ENCODE measurements at places on chromosomes 3 and 15. TPM values are rescaled to one million over a fixed set of nuclear protein-coding genes. Genes with fewer than 3 reads are reported as not detected.

IL20RB gene
- 1.8 TPM for total RNA-seq

CFAP20DC gene
- 6.5 TPM for total RNA-seq

ROPN1 gene
- total RNA-seq = not detected

NEK4 gene
- total RNA-seq = 35.4 TPM

OR5K2 gene
- total RNA-seq = not detected

UBL7 gene
- total RNA-seq = 41.4 TPM

IL17RE gene
- 13.9 TPM for total RNA-seq

EFHB gene
- 1.4 TPM for total RNA-seq

HES1 gene
- total RNA-seq = 0.39 TPM

SAMD7 gene
- total RNA-seq = not detected

CPLX3 gene
- total RNA-seq = not detected

CHRNA7 gene
- total RNA-seq = under 0.01 TPM

MLF1 gene
- total RNA-seq = 4.4 TPM

CAMKV gene
- not detected for total RNA-seq

GFM1 gene
- total RNA-seq = 49.1 TPM

STXBP5L gene
- not detected for total RNA-seq

IL5RA gene
- not detected for total RNA-seq

ZMYND10 gene
- 0.20 TPM for total RNA-seq

NUSAP1 gene
- total RNA-seq = 60.6 TPM

CHCHD6 gene
- total RNA-seq = 10.3 TPM

TSPAN3 gene
- total RNA-seq = 109 TPM

CHL1 gene
- total RNA-seq = 0.20 TPM

PYGO1 gene
- total RNA-seq = 8.6 TPM

CEMIP gene
- total RNA-seq = 1.4 TPM

NIPA2 gene
- 58.3 TPM for total RNA-seq
